ENCODE measurements at places on chromosomes 6 and 20.

DNA sequence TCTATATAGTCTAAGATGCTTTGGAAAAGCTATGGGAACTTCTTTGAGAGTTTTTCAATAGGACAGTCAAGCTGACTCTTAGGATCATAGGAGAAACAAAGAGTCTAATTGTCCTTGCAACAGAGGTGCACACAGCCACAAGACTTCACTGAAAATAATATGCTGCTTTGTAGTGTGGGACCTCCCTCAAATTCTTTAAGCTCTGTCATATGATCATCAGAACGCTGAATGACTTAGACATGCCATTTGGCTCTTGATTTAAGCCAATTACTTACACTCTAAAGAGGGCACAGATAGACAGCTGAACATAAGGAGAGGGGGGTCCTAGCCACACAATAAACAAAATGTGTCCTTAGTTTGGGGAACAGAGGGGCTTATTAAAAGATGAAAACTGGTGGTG, 818.7 kb upstream of the GJE1 start:
- no peak for DNase-seq

DNA sequence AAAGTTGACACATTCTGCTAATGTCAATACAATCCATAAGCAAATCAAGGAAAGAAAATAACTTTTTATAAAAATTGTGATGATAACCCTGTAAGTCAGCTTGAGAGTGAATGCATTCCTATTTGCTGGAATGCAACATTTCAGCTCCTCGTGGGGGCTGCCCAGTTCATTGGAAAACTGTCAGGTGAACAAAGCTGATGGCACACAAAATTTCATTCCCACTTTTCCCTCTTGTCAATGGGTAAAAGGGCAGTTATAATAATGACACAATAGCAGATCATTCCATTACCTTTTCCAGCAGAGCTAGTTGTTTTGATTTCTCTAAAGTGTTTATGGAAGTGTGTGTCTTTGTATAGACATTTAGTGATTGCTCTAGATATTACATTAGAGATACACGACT, 1124.6 kb upstream of the MAP3K7 start:
- no peak for DNase-seq

GRCh38 chr20:5056801-5057599, 55.7 kb upstream of the SLC23A2 start:
- peak; percentile 74 for DNase-seq

GRCh38 chr6:37699887-37700619, 2.4 kb upstream of the MDGA1 start:
- no peak for DNase-seq

DNA sequence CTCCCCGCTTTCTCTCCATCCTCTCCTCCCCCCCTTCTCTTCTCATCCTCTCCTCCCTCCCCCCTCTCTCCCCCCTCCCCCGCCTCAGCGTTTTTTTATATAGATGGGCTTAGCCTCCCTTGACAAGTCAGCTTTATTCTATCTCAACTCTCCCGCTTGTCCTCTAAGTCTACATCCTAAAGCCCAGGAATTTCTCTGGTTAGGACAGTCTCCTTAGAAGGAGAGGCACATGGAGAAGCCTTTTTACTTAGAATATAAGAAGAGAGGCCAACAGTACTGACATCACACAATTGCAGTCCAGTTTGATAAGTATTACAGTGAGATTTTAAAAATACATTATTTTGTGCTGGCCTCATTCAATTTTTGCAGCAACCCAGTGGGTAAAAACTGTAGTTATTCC, 83.5 kb downstream of the LYRM2 start:
- DNase-seq, result no peak

DNA sequence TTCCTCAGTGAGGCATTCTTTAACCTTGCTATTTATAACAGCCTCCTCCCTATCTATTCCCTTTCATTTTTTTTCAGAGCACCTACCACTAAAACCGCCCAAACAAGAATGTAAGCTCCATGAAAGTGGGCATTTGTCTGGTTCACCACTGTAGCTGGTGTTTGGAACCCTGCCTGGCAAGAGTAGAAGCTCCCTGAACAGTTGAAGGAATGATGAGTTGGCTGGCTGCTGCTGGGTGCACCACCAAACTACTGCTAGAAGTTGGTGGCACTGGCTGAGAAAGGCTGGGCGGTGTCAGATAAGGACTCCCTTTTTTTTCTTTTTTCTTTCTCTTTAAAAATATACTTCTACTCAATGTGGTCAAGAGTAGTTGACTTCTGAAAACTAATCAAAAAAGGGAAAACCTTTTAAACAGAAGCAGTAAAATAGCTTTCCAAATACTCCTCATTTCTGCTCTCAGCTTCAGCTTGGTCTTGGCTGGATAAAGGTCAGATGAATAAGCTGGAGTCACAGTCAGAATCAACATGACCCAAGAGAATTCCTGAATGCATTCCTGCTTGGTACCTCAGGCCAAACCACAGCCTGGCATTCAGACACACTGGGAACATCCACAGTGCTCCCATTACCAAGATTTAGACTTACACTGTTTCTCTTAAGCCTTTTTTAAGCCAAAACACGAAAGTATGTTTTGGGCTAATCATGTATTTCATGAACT, 38.0 kb downstream of the RTN4IP1 start:
- no peak for DNase-seq

DNA sequence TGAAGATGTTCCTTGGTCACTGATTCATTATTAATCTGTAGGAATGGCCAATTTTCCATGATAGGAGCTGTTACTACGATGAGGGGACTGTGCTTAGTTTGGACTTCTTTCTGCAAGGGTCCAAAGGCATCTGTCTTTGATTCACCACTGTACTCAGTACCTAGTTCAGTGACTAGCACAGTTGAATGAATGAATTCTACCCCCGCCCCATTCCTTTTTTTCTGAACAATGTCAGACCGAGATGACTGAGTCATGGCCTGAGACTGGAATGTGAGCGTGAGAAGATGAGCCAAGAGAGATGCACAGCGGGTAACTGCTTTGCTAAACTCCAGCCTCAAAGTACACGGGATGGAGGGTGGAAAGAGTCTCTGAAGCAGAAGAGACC, 419 bp upstream of the SNHG17 start:
- no peak for DNase-seq

DNA sequence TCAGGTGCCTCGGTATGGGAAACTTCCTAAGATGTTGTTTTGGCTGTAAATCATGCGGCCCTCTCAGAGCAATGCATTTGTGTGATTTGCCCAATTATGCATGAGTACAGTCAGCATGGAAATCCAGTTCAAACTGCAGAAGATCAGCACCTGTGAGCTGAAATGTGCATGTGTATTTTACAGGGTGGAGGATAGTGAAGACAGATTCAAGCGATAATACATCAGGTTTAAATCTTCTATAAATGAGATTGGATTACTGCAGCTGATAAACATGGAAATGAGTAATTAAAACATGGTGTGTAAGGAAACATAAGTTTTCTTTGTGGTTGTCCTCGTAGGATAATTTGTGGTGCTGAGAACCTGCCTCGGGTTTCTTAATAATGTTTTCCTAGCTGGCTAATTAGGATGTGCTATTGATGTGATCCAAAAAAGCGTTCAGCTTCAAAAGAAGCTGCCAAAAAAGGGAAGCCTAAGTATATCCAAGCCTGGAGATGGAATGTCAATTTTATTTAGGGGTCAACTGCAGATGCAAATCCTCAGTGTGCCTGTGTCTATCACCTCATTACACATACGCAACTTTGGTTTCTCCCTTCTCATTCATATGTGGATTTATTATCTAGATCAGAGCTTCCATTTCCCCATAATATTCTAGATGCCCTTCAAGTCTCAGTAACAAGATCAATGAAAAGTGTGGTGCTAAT, 117.1 kb upstream of the CCDC28A start:
- DNase-seq, result no peak

DNA sequence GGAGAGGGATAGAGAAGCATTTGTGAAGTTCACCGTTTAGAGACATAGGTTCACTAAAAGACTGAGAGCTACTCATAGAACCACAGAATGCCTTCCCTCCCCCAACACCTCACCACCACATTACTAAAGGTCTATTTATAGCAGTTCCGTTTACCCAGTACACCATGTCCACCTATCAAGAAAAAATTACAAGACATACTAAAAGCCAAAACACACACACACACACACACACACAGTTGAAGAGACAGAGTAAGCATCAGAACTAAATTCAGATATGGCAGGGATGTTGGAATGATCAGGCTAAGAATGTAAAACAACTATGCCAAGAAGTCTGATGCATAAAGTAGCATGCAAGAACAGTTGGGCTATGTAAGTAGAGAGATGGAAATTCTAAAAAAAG, 52.3 kb downstream of the SLC22A3 start:
- DNase-seq, result no peak

DNA sequence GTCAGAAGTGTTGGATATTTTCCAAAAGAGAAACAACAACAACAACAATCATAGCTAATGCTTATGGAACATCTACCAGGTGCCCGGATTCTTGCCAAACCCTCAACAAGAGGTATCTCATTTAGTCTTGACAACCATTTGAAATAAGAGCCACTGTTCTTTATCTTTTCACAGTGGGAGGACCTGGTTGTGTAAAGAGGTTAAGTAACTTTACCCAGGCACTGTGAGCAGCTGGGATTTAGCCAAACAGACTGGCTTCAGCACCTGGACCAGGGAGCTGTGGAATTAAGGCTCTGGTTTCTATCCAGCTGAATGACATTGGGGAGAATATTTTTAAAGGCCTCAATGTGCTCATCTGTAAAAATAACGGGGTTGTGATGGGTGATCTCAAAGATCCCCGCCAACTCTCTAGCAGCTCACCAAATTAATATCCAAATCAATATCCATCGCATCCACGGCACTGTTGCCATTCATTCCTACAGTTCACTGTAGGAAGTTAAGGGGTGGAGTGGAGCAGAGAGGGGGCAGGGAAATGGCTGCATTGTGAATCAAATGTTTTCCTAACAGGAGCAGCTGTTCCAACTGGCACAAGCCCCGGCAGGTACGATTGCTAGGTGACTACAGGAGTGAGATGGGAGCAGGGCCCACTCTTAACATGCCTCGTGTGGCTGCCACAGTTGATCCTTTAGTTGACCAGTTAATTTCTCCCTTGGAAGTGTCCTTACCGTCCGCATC, 61.8 kb downstream of the GCNT2 start:
- DNase-seq, result no peak

DNA sequence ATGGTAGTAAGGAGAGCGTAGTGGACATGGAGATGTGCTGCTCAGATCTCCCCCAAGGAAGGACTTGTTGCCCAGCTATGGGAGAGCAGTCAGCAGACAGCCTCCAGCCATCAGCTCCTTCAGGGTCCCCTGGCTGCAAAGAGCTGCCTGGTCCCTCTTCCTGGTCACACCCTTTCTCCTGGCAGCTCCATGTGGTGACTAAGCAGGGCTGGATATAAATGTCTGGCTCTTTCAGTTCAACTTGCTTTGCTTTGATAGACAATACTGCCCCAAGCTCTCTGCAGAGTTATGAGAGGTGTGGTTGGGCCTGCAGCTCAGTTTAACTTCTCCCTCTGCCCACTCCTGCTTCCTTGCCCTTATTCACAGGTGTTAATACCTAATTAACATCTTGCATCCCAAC, 64.1 kb upstream of the DDR1 start:
- no peak for DNase-seq

- DNase-seq, result no peak
Observed at GRCh38 chr20:33853507-33853813, 42.3 kb downstream of the CHMP4B start.

GRCh38 chr6:109867970-109868358, 110.1 kb upstream of the GPR6 start:
- DNase-seq, result no peak

- no peak for DNase-seq
Observed at GRCh38 chr6:16982807-16983206, 119.0 kb upstream of the STMND1 start.

- no peak for DNase-seq
Observed at GRCh38 chr6:89034586-89035251, 45.8 kb upstream of the PNRC1 start.

DNA sequence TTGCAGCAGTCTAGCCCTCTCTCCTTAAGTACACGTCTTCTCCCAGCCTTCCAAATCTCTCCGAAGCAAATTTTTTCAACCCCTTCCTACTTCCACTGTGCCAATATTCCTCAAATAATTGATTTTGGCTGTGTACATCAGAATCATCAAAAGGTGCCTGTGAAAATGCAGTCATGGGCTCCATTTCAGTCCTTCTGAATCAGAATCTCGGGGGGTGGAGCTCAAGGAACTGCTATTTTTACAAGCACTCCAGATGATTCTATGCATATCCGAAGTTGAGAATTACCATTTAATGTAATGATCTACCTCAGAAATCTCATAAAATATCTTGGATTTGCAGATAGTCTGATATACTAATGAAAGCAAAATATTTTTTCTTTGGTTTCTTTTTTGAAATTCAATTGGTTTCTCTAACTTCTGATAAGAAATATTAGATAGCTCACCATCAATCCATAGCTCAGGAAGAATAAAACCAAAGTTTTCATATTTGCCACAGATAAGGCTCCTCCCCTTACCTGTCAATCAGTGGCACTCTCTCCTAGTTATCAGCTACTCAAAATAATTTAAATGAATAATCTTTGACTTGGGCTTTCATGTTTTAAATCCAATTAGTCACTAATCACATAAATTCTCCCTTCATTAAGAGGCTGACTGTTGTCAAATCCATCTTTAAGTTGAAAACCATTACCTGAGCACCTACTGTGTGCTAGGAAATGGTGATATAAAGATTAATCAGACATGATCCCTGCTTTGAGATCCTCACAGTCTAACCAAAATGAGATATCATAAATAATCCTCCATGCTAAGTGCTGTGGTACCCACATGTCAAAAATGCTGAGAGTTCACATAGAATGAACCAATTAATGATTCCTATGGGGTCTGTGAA, 36.4 kb upstream of the STXBP5 start:
- no peak for DNase-seq

GRCh38 chr6:167840526-167841179, 13.9 kb downstream of the AFDN start:
- DNase-seq, result no peak

DNA sequence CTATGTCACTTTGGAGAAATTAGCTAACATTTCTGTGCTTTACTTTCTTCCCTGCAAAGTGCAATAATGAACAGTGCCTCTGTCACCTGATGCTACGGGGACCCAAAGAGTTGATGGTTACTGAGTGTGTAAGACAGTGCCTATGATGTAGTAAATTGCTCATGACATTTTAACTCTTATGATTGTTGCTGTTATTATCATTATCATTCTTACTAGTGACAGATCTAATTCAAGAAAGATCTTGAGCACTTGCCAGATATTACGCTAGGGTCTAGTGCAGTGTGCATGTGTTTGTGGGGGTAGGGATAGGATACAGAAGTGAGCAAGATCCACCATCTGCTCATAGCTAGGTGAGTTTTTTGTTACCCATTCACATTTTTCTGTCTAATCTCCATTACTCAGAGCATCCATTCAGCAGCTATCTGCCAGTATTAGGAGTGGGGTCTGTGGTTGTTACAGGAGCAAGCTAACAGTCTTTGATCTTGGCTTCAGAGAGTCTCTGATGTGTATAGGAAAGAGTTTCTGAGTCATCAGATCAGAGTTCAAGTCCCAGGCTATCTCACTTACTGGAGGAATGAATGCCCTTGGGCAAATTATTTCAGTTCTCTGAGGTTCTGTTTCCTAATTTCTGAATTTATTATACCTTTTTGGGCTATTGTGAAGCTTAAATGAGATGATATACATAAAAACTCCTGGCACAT, 33.1 kb upstream of the DAAM2 start:
- DNase-seq, result no peak

All from GM13976 (cell line).